ENCODE measurements at places on chromosomes 13 and 19.

- no peak for DNase-seq
Observed at GRCh38 chr19:30335306-30335886, 36.8 kb upstream of the ZNF536 start.

DNA sequence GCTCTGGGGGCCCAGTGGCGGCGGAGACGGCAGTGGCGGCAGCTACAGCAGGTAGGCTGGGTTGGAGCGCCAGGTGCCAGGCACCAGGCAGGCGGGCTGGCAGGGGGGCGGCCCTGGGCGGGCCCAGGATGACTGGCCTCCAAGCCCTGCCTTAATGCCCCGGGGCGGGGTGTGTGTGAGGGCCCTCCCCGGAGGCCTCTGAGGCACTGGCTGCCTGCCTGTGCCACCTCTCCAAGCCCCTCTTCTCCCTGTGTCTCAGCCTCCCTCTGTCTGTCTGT lies at the start of gene KLK11:
Gene KLK11 (minus strand): TSS at position 63 of the 278 bp plus-strand sequence. CDS start 985 bp downstream, outside the sequence.
- DNase-seq, result no peak

- DNase-seq, result no peak
Observed at GRCh38 chr19:2573916-2574315, 98.0 kb downstream of the GADD45B start.

DNA sequence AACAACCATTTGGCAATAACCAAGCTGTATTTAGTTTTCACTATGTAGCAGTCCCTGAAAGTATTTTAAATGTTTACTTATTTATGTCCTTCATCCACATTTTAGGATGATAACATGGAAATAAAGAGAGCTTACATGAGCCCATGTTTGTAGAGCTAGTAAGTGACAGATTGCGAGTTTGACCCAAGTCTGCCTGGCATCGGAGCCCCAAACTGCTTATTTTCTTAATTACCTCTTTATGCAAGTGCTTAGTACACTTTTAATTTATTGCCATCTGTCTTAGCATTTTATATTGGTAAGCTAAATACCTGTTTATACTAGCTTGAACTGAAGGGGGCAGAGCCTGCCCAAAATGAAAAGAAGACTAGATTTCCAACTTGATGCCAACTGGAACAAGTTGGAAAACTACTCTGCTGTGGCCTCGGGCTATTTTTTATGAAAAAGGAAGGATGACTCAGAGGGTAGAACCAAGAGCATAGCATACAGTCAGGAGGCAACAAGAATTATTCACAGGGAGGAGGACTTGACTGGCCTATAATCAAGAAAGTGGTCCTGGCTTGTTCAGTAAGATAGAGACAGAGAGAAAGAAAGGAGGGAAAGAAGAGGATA lies 150.2 kb downstream of the NDFIP2 start:
- peak; percentile 23 for DNase-seq

DNA sequence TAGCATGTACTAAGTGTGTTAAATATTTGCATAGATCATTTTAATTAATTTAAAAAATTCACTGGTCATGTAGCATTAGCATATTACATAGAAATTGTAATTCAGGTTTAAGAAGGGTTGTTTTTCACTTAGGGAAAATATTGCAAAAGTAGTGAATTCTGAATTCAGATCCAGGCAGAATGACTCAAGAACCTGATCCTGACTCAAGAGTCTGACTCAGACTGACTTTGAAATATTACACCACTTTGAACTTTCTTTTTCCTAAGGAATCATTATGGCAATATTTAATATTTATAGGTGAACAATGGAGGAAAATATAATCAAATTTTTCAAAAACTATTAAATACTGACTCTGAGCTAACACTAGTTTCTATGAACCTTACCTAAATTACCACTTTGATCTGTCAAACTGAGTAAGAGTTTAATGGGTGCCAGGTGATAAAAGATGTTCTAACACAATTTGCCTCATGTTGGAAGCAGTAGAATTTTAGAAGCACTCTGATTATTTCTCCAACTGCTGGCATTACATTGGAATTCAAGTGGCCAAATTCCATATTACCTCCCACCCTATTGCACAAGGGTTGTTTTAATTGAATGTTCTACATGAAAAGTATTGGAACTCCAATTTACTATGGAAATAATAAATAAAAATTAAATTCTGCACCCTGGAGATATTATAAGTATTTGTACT lies 261.6 kb downstream of the SLITRK1 start:
- no peak for DNase-seq

DNA sequence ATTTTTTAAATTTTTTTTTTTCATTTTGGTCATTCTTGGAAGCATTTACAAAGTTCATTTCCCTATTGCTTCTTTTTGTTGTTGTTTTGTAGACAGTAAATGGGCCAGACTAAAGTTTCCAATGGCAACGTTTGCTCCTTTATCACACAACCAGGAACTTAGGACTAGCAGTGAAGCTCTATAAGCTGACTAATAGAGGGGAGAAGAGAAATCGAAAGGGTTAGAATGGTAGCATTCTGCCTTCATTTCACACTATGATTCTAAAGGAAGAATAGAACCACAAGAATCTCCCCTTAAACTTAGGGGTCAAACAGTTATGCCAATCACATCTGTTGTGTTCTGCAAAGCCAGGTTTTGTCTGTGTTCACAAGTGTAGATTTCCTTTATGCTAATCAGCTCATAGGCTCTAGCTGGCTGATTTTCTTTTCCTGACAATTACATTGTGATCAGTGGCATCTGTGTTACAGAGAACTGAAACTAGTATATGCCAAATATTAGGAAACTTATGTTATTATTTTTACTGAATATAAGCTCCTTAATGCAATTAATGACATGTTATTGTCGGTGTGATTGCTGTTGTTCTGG lies 467.3 kb downstream of the DACH1 start:
- no peak for DNase-seq

- DNase-seq, result no peak
Observed at GRCh38 chr19:37986048-37986750, 79.2 kb downstream of the SIPA1L3 start.

GRCh38 chr13:70088926-70089325 lies 18.7 kb upstream of the ATXN8OS start:
- no peak for DNase-seq

GRCh38 chr13:33994826-33995502 lies 177.0 kb downstream of the RFC3 start:
- no peak for DNase-seq

GRCh38 chr13:95146486-95146885 lies 154.8 kb downstream of the ABCC4 start:
- no peak for DNase-seq

- no peak for DNase-seq
Observed at GRCh38 chr19:3954107-3954506, 16.8 kb downstream of the DAPK3 start.

DNA sequence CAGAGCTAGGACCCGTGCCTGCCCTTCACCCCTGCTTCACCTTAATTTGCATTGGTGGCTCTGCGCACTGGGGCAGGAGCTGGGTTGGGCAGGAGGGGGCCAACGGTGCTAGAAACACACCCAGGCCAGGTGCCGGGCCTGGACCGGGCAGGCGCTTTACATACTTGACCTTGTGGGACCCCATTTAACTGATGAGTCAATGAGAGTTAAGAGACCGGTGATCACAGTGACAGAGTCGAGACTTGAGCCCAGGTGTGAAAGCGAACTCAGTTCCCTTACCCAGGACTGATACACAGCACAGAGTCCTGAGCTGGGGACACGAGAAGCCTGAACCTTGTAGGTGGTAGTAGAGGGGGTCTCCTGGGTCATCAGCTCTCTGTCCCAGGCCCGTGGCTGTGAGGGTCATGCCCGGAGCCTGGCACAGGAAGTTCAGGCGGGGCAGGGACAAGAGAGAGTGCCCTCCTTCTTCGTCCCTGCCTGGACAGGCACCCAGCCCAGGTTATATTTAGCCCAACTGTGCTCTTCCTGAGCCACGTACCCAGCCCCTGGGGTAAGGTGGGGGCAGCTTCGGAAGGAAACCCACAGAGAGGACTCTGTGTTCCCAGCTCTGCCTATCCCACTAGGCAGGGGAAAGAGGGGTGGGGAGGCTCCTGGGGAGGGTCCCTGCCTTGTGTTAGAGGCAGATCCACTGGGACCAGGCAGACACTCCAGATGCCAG lies 1.9 kb downstream of the PRX start:
- DNase-seq, result no peak

GRCh38 chr13:81846771-81847170 lies 1505.8 kb upstream of the SPRY2 start:
- no peak for DNase-seq

GRCh38 chr13:88472316-88472715 lies 801.1 kb downstream of the SLITRK5 start:
- no peak for DNase-seq

GRCh38 chr19:30393046-30393445 lies 20.9 kb downstream of the ZNF536 start:
- no peak for DNase-seq

GRCh38 chr13:20378721-20379120 lies 146.6 kb upstream of the GJB6 start:
- no peak for DNase-seq

- DNase-seq, result no peak
Observed at GRCh38 chr19:47485210-47485609, 1.2 kb upstream of the KPTN start.

- no peak for DNase-seq
Observed at GRCh38 chr19:3466635-3467034, 13.7 kb downstream of the SMIM24 start.

DNA sequence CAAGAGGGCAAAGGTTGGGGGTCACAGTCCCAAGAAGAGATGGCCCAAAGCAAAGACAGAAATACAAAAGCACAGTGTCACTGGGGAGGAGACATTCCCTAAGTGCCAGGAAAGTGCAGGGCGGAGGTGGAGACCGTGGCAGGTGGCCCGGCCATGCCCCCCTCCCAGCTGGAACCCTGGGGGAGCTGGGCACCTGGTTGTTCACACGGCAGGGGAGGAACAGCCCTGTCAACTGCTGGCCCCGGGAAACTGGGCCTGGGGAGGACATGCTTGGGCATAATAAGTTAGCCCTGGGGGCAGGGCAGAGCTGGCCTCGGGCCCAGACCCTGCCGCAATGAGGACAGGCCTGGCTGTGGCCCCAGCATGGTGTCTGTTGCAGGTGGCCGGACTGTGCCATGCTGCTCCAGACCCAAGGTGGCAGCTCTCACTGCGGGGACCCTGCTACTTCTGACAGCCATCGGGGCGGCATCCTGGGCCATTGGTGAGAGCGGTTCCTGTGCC lies 7.4 kb downstream of the HPN start:
- no peak for DNase-seq

DNA sequence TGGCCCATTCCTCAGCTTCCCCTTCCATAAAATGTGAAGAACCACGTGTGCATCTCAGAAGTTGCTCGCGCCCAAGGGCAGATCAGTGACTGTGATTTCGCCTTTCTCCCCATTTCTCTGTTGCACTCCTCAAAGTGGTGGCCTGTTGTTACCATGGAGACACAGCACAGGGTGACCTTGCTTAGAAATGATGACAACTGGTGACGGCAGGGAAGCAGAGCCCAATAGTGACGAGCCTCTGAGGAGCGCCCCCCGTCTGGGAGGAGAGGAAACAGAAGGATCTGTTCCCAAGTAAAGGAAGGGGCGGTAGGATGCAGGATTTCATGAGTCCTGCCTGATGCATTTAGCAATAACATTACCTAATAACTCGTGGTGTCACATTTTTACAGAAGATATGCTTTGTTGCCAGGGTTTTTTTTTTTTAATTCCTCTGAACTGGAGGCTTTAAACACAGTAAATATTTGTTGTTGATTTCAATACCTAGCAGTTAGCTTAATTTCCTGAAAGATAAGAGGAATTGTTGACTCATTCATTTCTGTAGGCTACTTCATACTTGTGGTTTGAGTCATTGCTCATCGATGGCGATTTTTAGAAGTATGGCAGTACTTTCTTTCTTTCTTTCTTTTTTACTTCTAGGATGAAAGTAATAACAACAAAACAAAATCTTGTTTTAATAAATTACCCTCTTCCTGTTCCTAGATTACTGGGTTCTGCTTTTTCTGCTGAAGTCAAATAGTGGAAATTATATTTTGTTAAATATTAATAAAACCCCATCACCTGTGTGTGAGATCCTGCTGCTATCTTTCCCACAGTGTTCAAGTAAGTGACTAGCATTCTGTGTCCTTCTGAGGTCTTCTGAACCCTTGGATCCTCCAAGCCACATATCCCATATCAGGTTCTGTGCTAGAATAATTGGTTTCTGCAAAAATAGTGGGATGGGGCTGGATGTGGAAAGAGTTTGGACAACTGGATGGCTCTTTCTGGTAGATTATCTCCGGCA lies 36.0 kb downstream of the MBNL2 start:
- peak; percentile 54 for DNase-seq

- DNase-seq, result no peak
Observed at GRCh38 chr19:56814656-56815055, 25.9 kb downstream of the PEG3 start.

GRCh38 chr19:29535214-29535831 lies 9.5 kb downstream of the VSTM2B start:
- DNase-seq, result no peak

- DNase-seq, result no peak
Observed at GRCh38 chr13:44620057-44620456, 43.9 kb upstream of the TSC22D1 start.

- DNase-seq, result no peak
Observed at GRCh38 chr19:7191946-7192691, 102.1 kb downstream of the INSR start.

DNA sequence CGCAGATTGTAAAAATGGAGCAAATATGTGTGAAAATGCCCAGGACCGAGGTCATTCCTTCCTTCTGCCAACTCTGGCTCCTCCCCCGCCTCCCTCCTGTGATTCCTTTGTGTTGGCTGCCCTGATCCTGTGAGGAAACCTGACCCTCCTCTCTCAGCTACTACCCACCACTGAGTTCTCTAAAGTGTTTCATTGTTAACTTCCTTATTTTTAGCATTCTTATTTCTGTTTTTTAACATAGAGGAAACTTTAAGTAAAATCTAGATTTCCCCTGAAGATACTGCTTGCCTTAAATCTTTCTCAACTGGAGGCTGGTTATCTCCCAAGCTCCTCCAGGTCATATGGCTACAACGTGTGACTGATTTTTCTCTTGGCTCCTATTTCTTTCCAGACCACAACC lies 21.7 kb upstream of the FBXL3 start:
- no peak for DNase-seq

DNA sequence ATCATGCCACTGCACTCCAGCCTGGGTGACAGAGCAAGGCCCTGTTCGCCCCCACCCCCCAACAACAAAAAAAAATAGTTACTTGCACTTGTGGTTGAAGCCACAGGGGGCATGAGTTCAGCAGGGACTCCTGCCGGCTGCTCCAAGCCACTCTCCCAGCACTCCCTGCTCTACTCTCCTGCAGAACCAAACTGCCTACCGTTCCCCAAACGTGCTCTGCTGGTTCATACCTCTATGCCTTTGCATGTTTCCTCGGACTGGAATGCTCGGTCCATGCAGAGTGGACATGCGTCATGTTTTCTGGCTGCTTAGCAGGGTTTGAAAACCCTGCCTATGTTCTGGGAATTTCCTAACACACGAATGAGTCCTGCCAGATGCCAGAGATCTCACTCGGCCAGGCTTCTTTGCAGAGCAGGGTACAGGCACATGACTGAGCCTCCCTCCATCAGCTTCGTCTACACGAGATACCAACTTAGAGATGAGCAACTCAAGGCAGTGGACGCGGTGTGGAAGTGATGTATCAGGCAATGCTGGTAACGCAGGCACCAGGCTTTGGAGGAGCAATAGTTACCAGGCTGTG lies 8.5 kb upstream of the SLC25A15 start:
- DNase-seq, result no peak

GRCh38 chr13:96968027-96968426 lies 26.2 kb downstream of the OXGR1 start:
- no peak for DNase-seq

- DNase-seq, result no peak
Observed at GRCh38 chr19:8575467-8575997, 1.7 kb downstream of the MYO1F start.

GRCh38 chr13:49354719-49355118 lies 89.1 kb downstream of the CAB39L start:
- DNase-seq, result no peak
